Astrocyte (in vitro differentiated cells and primary cell): ENCODE measurements at places on chromosomes 6 and 20. TPM values are rescaled to one million over a fixed set of nuclear protein-coding genes. Genes with fewer than 3 reads are reported as not detected.

- peaks cover 15% of the 10 kb centered on the region for H3K27me3 ChIP-seq
- no peak for DNase-seq
- no peak overlapping the region for H3K27ac ChIP-seq
- H3K36me3 ChIP-seq: no peaks in the 10 kb centered on the region
- no peaks in the 10 kb centered on the region for H3K4me1 ChIP-seq
Measured at GRCh38 chr20:45115829-45116228, 855 bp upstream of the WFDC5 start.

DNA sequence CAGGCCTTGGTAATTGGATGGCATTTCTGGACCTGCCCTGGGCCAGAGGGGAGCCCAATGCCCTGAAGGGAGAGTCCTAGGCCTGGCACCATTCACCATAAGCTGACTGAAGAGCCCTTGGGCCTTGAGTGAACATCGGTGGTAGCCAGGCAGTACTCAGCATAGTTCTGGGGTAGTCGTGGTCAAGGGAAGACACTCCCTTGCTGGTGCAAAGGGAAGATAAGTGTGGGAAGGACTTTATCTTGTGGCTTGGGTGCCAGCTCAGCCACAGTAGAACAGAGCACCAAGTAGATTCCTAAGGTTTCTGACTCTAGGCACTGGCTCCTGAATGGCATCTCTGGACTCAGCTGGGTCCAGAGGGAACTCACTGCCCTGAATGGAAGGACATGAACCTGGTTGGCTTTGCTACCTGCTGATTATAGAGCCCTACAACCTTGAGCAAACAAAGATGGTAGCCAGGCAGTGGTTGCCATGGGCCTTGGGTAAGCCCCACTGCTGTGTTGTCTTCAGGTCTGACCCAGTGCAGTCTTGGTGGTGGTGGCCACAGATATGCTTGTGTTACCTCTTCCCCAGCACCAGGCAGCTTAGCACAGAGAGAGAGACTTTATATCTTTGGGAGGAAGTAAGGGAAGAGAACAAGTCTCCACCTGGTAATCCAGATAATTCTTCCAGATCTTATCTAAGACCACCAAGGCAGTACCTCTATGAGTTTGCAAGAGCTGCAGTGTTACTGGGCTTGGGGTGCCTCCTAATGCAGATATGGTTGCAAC is 83.5 kb downstream of the PRDM13 start:
- no peak for DNase-seq
- no peaks in the 10 kb centered on the region for H3K27me3 ChIP-seq
- H3K27ac ChIP-seq: no peak overlapping the region
- no peaks in the 10 kb centered on the region for H3K4me1 ChIP-seq
- no peaks in the 10 kb centered on the region for H3K36me3 ChIP-seq
- H3K4me3 ChIP-seq: no peak overlapping the region

DNA sequence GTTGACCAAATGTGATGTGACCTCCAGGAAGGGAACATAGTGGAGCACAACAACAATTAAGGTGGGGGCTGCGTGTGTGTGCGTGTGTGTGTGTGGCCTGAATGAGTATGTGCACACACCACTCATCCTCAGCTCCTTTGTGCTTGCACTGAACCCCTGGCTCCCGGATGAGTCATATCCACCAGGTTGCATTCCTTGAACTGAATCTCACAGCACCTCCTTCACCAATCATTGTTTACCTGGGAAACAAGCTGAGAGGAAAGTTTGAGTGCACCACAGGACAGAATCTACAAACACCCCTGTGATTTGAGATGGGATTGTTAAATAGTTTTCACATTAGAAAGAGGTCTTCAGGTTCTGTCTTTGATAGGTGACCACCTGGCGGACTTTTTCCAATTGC is 33.7 kb upstream of the GPR6 start:
- H3K27me3 ChIP-seq: no peaks in the 10 kb centered on the region
- no peak overlapping the region for H3K27ac ChIP-seq
- H3K36me3 ChIP-seq: no peaks in the 10 kb centered on the region
- no peaks in the 10 kb centered on the region for H3K4me1 ChIP-seq
- no peak for DNase-seq

DNA sequence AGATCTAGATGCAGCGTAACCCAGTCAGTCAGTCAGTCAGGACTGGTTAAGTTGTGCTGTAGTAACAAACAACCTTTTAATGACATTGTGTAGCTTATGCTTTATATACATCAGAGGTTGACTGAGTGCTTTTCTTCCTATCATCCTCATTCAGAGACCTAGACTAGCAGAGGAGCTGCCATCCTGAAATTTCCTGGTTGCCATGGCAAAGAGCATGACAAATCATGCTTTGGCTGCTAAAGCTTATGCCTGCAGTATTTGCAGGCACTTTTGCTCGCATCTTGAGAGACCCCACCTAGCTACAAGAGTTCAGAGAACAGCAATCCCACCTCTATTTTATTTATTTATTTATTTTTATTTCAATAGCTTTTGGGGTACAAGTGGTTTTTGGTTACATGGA is 244.0 kb downstream of the BTBD3 start:
- H3K36me3 ChIP-seq: no peaks in the 10 kb centered on the region
- H3K4me1 ChIP-seq: peaks cover 2% of the 10 kb centered on the region
- no peak overlapping the region for H3K4me3 ChIP-seq
- no peaks in the 10 kb centered on the region for H3K27me3 ChIP-seq

DNA sequence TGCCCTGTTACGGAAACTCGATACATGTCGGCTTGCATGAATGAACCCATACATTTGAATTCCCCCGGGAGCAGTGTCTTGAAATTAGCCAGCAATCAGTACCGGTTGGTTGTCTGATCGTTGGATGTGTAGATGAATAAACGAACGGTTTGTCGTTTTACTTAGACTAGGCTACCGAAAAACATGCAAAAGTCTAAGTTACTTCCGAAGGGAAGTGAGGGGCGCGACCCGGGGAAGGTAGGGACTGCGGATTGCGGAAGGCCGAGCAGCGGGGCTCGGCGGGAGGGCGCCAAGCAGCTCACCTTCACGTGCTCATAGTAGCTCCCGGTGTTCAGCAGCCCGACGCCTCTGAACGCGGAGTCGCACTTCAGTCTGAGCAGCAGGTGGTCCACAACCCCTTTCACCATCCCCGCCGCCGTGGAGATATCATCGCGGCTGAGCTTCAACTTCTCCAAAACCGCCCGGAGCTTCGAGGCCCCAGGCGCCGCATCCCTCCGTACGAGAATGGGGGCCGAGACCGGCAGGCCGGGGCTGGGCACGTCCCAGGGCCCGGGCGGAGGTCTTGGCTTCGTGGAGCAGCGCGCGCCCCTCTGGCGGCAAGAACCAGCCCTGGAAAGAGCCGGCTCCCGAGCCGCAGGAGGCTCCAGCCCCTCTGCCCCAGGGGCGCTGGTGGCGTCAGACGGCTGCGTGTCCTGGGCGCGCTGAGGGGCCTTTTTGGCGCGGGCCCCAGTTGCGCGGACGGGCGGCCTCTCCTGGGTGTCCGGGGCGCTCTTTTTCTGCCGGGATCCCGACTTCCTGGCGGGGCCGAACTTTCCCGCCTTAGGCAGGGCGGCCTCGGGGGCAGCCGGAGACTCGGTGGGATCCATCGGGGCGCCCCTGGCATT is 632 bp downstream of the CGAS start:
- peak overlapping the region; percentile 58 for H3K4me3 ChIP-seq
- DNase-seq: peak; percentile 12
- no peaks in the 10 kb centered on the region for H3K36me3 ChIP-seq
- peak overlapping the region; percentile 49 for H3K27ac ChIP-seq

GRCh38 chr20:52191916-52192718 is 538 bp upstream of the ZFP64 start:
- no peaks in the 10 kb centered on the region for H3K36me3 ChIP-seq
- no peak overlapping the region for H3K27ac ChIP-seq
- no peaks in the 10 kb centered on the region for H3K27me3 ChIP-seq
- no peak for DNase-seq
- H3K4me3 ChIP-seq: peak overlapping the region; percentile 90
- peaks cover 8% of the 10 kb centered on the region for H3K4me1 ChIP-seq

GRCh38 chr6:18406955-18407749 is 20.0 kb downstream of the RNF144B start:
- no peaks in the 10 kb centered on the region for H3K27me3 ChIP-seq
- no peak for DNase-seq
- H3K27ac ChIP-seq: no peak overlapping the region

DNA sequence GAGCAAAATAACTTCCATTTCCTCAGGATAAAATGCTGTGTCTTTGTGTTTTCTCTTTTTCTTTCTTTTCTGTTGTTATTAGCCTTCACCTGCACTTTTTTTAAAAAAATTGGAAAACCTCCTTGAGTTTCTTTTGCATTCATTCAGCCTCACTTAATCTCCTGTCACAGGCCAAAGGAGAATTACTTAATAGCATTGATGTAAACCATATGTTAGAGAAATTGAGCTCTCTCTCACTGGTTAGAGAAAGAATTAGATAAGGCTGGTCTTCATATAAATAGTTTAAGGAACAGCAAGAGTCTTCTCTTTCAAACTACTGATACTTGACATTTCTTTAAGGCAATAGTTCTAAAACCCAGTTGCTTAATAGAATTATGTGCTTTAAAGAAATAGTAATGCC is 564.2 kb downstream of the TFAP2B start:
- H3K36me3 ChIP-seq: no peaks in the 10 kb centered on the region
- H3K27me3 ChIP-seq: no peaks in the 10 kb centered on the region
- no peak overlapping the region for H3K4me3 ChIP-seq
- no peak overlapping the region for H3K27ac ChIP-seq
- no peaks in the 10 kb centered on the region for H3K4me1 ChIP-seq

DNA sequence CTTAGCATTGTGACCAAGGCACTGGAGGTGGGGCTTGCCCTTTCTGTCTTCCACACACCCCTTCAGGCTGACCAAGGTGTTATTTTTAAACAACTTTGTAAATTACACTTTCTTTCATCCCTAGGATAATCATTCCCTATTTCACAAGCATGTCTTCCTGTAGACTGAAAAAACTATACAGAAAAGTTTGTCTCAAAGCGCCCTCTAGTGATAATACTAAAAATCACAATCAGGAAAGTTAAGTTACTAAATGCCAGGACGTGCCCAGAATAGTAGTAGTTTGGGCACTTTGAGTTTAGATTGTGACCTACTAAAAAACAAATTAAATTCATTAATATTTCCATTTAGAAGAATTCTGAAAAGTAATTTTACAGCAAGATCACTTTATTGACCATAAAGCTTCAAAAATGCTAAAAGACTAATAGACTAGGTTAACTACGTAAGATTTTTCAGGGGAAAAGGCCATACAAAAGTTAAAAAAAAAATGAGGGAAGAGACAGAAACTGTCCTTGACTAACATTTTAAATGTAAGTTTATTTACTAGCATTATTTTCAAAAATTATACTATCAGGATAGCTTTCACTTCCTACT is 123.3 kb upstream of the DUSP22 start:
- H3K27ac ChIP-seq: no peak overlapping the region
- H3K27me3 ChIP-seq: no peaks in the 10 kb centered on the region
- H3K36me3 ChIP-seq: no peaks in the 10 kb centered on the region
- no peak overlapping the region for H3K4me3 ChIP-seq
- no peaks in the 10 kb centered on the region for H3K4me1 ChIP-seq
- peak; percentile 30 for DNase-seq

DNA sequence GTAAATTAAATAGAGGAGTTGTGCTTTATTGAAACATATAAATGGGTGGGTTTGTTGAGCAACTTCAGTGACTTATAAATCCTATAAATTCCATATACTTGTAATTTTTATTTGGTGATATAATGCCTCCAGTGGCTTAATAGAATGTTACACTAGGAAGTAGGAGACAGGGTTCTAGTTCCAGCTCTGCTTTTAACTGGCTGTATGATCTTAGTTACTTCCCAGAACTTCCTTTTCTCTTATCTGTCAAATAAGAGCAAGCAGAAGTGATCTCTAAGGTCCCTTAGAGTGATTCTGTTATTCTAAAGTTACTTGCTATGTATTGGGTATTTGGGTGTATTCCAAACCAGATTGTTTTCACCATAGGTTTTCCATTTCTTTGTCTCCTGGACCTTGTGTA is 10.2 kb downstream of the ZSCAN23 start:
- no peaks in the 10 kb centered on the region for H3K27me3 ChIP-seq
- DNase-seq: no peak
- no peak overlapping the region for H3K4me3 ChIP-seq

- no peaks in the 10 kb centered on the region for H3K27me3 ChIP-seq
- no peak overlapping the region for H3K27ac ChIP-seq
- no peaks in the 10 kb centered on the region for H3K36me3 ChIP-seq
Measured at GRCh38 chr20:17925141-17925939, 43.3 kb downstream of the SNX5 start.

GRCh38 chr6:170087941-170088581 is 202.8 kb downstream of the DLL1 start:
- no peak for DNase-seq
- no peaks in the 10 kb centered on the region for H3K4me1 ChIP-seq
- no peak overlapping the region for H3K4me3 ChIP-seq

DNA sequence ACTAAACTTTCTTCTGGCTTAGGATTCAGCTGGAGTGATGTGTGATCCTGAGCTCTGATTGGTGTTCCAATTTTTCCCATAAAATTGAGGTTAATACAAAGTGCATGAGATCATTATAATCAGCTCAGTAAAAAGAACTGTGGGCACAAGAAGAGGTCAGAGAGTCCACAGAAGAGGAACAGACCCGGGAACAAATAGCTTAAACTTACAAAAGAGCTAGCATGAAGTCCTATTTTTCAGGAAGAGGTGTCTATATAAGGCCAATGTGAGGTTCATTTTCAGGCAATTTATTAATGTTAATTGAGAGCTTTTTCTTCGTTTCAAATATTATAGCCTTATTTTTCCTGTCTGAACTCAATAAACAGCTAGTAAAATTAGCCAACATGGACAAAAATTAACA is 26.9 kb upstream of the STX11 start:
- H3K36me3 ChIP-seq: no peaks in the 10 kb centered on the region
- DNase-seq: no peak
- no peaks in the 10 kb centered on the region for H3K4me1 ChIP-seq
- H3K4me3 ChIP-seq: no peak overlapping the region
- H3K27me3 ChIP-seq: no peaks in the 10 kb centered on the region
- no peak overlapping the region for H3K27ac ChIP-seq

- peaks cover 68% of the 10 kb centered on the region for H3K27me3 ChIP-seq
- H3K4me3 ChIP-seq: no peak overlapping the region
- no peaks in the 10 kb centered on the region for H3K4me1 ChIP-seq
- no peak overlapping the region for H3K27ac ChIP-seq
- H3K36me3 ChIP-seq: no peaks in the 10 kb centered on the region
Measured at GRCh38 chr20:21706261-21707195, 1.1 kb downstream of the PAX1 start.

GRCh38 chr6:138719011-138719635 is 54.4 kb upstream of the CCDC28A start:
- no peak overlapping the region for H3K4me3 ChIP-seq
- H3K27me3 ChIP-seq: no peaks in the 10 kb centered on the region
- no peak overlapping the region for H3K27ac ChIP-seq
- DNase-seq: peak; percentile 47
- no peaks in the 10 kb centered on the region for H3K36me3 ChIP-seq

Gene PTPRK
- 139 and 159 TPM in 2 replicates for total RNA-seq

Gene SLC22A7
- not detected in 2 replicates for total RNA-seq

Gene ADAM33
- total RNA-seq: 2.3 and 3.0 TPM in 2 replicates

Gene BNIP5
- total RNA-seq: not detected in 2 replicates

Gene VIP
- total RNA-seq: 0.36 and 0.45 TPM in 2 replicates

Gene NCOA6
- total RNA-seq: 21.1 and 21.2 TPM in 2 replicates

Gene TFAP2C
- total RNA-seq: 0.94 and 2.2 TPM in 2 replicates

Gene PPP1R11
- 37.8 and 40.8 TPM in 2 replicates for total RNA-seq

Gene TRAPPC3L
- total RNA-seq: not detected in 2 replicates
